KBM-7 (cell line): ENCODE measurements at places on chromosomes 5 and 9.

- DNase-seq = no peak
Measured at GRCh38 chr5:2006971-2007291, 124.2 kb upstream of the IRX4 start.

DNA sequence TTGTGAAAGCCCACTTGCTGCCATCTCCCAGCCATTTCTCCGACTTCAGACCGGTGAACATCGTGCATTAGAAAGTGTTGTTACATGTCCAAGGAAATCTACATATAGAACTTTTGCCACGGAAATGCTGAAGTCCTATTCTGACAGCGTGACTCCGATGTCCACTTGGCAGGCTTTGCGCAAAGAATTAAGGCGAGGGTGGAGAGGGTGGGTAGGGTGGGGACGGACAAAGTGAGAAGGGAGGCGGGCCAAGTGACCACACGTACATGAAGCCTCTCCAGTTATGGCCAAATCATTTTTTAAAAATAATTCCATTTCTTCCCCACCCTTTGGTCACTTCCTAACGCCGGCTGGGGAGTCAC, 460 bp upstream of the ACO1 start:
- no peak for DNase-seq

DNA sequence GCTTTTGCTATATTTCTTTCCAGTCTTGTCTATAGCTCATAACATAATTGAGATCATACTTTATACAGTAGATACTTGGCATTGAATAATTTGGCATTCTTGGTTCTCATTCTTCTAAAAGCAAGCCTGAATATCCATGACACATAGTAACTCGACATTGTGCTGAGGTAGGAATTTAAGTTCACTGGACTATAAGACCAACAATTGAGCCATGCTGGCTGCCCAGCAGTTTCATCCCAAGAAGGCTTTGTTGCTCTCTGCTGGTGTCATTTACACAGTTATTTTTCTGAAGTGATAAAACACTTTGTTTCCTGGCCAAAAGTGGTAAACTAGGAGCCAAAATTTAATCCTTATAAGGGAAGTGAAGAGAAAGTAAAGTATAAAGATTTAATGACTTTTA, 192.0 kb downstream of the ADAMTSL1 start:
- no peak for DNase-seq

DNA sequence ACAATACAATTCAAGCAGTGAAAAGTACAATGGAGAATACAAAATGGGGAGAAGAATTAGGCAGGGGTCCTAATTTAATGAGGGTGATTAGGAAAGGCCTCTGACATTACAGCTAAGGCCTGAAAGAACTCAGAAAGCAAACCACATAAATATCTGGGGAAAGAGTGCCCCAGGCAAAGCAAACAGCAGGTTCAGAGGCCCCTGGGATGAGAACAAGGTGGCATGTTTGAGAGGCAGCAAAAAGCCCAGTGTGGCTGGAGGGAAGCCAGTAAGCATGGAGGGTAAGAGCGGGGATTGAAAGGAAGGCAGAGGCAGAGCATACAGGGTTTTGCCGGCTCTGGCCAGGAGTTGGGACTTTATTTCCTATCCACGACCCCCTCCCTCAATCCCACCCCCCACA, 33.4 kb upstream of the VDAC1 start:
- no peak for DNase-seq

DNA sequence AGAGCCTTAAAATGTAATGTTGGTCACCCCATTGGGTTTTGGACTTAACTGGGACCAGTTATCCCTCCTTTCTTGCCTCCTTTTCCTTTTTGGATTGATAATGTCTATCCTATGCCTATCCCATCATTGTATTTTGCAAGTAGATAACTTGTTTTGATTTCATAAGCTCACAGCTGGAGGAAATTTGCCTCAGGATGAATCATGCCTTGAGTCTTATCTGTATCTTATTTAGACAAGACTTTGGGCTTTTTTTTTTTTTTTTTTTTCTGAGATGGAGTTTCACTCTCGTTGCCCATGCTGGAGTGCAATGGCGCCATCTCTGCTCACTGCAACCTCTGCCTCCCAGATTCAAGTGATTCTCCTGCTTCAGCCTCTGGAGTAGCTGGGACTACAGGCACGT, 443.3 kb downstream of the DNAH5 start:
- DNase-seq = no peak

- DNase-seq = no peak
Measured at GRCh38 chr5:14510156-14510734, 71.3 kb upstream of the OTULINL start.

DNA sequence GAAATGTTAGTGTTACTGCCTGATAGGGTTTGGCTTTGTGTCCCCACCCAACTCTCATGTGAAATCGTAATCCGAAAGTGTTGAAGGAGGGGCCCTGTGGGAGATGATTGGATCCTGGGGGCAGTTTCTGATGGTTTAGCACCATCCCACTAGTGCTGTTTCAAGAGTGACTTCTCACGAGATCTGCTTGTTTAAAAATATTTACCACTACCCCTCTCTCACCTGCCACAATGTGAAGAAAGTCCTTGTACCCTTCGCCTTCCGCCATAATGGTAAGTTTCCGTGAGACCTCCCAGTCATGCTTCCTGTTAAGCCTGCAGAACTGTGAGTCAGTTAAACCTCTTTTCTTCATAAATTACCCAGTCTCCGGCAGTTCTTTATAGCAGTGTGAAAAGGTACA, 2.6 kb upstream of the RFX3 start:
- peak; percentile 82 for DNase-seq

- DNase-seq = no peak
Measured at GRCh38 chr5:128257076-128257475, 173.5 kb downstream of the SLC12A2 start.

- no peak for DNase-seq
Measured at GRCh38 chr9:34629491-34629808, 584 bp upstream of the ARID3C start.

GRCh38 chr9:98755006-98755618, 41.2 kb downstream of the ANKS6 start:
- DNase-seq = no peak

GRCh38 chr9:107274096-107274495, 9.0 kb upstream of the RAD23B start:
- DNase-seq = no peak

- peak; percentile 26 for DNase-seq
Measured at GRCh38 chr5:86968301-86968753, 299.4 kb upstream of the RASA1 start.

- no peak for DNase-seq
Measured at GRCh38 chr5:1761453-1761755, 38.2 kb downstream of the MRPL36 start.
